NCI-H2171 (cell line): ENCODE measurements at places on chromosomes 2 and 18.
A peak's percentile ranks its signal among the peaks of the same experiment; 100 is the strongest.

GRCh38 chr2:127651381-127651809 lies 5.4 kb downstream of the GPR17 start:
- no peak for DNase-seq

GRCh38 chr2:21501376-21502027 lies 377.7 kb downstream of the TDRD15 start:
- no peak for DNase-seq

DNA sequence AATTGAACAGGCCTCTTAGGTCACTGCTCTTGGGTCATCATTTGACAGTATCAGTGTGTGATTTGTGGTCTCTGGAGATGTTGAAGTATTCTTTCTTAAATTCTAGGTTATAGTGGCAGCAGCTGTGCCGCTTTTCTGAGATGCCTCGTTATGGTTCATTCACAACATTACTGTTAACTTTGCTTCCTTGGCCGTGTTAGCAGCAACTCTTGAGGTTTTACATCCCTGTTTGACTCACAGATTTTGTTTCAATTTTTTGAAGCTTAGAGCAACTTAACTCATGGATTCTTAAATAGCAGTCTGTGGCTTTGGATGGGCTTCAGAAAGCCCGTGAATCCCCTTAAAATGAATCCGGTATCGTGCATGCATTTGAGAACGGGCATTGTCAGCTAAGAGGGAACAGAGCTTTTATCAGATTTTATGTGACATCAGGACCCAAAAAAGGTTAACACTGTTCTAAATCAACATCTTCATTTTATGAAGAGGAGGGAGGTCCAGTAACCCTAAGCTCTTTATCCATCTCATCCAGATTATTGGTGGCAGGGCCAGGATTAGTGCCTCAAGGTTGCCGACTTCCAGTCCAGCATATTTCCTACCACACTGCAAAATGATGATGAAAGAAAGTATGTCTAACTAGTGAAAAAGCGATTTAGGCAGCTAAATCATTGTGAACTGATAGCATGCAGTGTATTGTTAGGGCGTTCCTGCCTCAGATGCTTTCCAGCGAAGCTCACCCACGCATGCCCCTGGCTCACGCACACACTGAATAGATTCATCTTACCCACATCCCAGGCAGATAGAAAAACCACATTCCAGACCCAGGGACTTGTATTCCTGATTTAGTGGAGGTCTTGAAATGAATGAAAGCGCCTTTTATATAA lies 5.1 kb downstream of the TRIB2 start:
- DNase-seq, result no peak

DNA sequence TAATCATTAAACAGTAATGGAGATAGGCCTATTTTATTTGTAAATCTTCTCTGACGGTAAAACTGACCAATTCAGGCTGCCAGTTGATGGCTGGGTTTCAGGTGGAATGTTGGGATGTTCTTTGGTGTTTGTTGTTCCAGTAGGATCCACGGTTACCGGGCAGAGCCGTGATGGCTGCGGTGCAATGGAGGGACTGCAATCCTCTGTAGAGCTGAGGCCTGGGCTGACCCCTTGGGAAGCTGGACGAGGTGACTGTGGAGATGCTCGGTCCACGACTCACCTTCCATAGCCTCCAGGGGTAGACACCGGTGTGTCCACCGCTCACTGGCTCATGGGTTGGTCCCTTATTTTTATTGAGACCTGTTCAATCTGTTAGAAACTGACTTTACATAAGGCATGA lies 42.5 kb downstream of the ZNF519 start:
- DNase-seq, result no peak

- no peak for DNase-seq
These were observed 168.9 kb upstream of the SERPINE2 start for GRCh38 chr2:224208007-224208406.

DNA sequence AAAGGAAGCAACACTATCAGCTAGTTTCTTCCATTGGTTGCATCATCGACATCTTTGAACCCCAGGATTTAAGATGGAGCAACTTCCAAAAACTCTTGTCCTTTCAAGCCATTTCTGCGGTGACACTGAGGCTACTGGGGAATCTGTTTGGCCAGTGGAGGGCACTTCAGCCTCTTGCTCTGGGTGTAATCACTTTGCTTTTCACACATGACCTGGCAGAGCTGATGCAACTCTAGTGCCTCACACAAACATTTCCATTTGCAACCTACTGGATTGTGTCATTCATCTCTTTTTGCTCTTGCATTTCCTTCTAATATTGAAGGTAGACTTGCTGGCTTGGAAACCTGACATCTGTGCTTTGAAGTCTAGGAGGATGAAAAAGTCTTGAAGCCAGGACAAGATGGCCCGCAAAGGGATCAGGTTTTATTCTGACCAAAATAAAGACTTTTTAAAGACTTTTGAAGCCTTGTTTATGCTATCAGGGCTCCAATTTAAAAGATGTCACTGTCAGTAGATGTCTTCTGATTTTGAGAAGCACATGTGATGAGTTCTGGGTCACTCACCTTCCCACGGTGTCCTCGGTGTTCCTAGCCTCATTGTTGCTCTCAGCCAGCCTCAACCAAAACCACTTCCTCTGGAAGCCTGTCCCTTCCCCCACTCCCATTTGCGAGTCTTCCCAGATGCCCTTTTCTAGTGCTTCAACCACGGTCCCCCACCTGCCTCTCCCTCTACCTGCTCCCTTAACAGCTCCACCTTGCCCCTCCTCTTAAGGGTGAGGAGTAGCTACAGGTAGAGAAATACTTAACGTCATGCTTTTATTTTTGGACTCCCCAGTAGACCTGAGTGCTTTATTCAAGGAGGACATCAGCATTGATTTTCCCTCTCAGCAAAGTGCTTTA lies 69.7 kb upstream of the KCNE4 start:
- no peak for DNase-seq

DNA sequence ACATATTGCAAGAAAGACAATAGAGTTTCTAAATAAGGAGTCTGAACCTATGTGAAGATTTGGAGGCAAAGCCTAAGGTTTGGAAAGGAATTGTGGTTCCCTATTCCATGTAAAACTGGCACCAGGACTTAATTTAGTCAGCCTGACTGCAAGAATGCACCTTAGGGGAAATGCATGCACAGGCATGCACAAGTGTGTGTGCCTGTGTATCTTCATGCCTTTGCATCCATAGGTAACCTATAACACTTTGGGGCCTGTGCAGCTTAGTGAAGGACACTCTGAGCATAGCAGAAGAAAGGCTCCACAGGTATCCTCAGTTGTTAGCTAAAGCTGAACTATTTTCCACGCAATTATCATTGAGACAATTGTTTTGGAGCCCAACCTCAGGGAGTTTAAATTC lies 73.4 kb downstream of the RPRM start:
- no peak for DNase-seq

GRCh38 chr2:237732790-237733381 lies 65.7 kb upstream of the RBM44 start:
- no peak for DNase-seq

GRCh38 chr18:70454704-70455322 lies 166.0 kb downstream of the SOCS6 start:
- no peak for DNase-seq

- DNase-seq, result no peak
These were observed 71.2 kb downstream of the STK25 start for GRCh38 chr2:241437179-241437578.

DNA sequence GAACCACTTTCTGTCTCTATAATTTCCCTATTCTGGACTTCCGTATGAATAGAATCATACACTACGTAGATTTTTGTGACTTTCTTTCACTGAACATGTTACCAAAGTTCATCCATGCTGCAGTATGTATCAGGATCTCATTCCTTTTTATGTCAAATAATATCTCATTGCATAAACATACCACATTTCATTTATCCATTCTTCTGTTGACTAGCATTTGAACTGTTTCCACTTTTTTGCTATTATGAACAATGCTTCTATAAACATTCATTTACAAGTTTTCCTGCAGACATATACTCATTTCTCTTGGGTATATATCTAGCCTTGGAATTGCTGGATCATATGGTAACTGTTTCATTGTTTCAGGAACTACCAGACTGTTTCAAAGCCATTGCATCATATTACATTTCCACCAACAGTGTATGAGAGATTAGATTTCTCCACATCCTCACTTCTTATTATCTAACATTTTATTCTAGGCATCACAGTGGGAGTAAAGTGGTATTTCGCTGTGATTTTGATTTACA lies 186.2 kb downstream of the DYM start:
- no peak for DNase-seq

DNA sequence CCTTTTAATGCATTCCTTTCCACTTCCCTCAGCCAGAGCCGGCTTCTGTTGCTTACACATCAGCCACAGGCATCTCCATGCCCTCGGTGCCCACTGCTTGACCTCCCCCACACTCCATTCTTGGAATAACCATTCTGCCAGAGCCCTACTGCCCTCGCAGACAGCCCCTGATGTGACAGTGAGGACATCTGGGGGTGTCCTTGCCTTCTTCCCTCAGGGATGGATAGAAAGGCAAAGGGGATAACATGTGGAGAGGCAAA lies 6.4 kb upstream of the NPPC start:
- DNase-seq, result no peak

GRCh38 chr18:3107740-3108151 lies 94.8 kb upstream of the LPIN2 start:
- no peak for DNase-seq

DNA sequence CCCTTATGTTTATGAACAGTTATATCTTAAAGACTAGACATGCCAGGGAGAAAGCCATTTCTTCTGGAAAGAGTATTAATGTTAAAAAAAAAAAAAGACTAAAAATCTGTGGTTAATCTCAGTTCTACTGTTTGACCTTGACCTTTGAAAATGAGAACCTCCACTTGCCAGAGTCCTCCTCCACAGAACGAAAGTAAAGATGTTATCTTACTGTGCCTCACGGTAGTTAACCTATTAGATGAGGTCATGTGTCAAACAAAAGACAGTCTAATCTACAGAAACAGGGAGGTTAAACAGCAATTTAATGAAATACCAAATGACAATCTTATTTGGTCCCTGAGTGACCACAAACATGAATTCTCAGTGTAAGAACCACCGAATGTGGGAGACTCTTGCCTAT lies 51.2 kb downstream of the SLC14A2 start:
- DNase-seq, result no peak

GRCh38 chr2:33067598-33067997 lies 120.8 kb downstream of the LTBP1 start:
- DNase-seq, result no peak

DNA sequence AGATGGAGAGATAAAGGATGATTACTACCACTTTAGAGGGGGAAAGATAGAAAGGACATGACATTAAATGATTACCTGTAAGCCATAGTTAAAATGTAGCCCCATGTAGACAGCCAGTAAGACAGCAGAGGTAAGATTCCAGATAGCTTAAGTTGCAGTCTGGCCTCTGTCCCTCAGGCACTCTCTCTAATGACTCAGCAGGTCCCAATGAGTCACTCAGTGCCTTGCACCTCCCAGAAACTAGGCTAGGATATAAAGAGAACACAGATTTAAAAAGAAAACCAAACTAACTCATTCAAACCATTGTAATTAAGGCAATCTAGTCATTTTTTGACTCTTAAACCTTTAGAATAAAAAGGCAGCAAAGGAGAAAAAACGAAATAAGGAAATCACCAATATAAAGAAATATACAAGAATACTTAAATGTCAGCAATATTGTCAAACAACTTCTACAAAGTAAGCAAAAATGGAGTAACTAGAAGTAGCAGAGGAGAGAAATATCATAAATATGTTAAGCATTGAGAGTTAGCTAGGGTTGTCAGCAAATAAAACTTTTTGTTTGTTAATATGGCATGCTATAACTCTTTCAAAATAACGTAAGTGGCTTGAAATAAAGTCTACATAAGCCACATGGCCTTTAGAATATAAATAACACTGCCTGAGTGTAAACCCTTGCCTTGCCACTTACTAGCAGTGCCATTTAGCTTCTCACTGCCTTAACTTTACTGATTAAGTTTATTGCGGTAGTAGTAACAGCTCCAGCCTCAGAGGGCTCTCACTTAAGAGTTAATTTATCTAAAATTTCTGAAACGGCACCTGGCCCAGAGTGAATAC lies 48.5 kb downstream of the SOCS6 start:
- DNase-seq, result no peak

DNA sequence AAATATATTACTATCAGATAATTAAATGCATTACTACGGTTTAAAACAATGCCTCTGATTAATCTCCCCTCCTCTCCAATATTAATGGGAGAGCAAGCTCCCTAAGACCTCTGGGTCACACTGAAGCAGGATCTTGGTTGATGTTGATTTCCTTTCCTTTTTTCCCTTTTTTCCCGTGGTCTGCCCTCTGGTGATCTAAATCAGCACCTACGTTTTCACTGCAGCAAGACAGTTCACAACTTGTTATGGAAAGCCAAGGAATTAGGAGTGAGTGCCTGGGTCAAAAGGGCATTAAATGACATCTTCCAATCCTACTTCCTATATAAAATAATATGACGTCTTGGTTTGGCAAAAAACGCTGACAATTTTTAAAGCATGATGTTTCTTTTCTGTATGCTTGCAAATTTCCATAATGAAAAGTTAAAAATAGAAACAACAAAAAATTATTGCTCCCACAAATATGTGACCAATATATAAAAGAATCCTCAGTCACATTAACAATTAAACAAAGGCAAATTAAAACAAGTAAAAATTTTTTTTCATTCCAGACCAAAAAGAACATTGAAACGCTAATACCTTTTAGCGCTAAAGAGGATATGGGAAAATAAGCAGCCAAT lies 7.9 kb upstream of the CFAP36 start:
- DNase-seq, result peak; percentile 59

DNA sequence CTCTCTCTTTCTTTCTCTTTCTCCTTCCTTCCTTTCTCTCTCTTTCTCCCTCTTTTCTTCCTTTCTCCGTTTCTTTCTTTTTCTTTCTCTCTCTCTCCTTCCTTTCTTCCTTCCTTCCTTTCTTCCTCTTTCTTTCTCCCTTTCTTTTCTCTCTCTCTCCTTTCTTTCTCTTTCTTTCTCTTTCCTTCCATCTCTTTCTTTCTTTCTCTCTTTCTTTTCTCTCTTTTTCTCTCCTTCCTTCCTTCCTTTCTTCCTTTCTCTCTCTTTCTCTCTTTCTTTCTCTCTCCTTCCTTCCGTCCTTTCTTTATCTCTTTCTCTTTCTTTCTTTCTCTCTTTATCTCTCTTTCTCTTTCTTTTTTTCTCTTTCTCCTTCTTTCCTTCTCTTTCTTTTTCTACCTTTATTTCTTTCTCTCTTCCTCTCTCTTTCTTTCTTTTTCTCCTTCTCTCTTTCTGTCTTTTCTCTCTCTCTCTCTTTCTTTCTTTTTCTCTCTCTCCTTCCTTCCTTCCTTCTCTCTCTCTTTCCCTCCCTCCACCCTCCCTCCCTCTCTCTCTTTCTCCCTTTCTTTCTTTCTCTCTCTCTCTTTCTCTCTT lies 32.3 kb upstream of the ODC1 start:
- no peak for DNase-seq

DNA sequence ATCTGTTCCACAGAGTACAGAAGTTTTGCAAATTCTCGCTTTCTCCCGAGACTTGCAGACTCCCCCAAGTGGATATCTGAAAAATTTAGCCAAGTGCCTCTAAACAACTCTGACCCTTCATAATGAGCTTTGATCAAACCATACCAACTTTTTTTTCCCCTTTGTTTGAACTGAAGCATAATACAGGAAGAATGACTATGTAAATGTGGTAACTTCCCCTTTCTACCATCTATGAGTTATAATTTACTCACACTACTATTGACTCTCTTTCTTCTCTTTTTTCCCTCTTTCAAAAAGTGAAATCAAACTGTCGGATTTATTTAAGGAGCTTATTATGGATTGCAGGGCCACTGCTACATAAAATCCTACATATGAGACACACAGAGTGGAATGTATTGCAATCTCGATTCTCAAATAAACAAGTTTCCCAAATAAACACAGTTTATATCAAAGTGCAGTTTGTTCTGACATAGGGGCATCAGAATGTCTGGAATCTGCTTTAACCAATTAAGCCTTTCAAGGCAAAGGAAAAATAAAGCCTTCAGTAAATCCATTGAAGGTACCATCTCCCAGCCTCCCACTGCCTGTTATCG lies 1.4 kb upstream of the ZNF804A start:
- DNase-seq, result no peak
